NCI-H2227 treated with DMSO at 0.1 percent for 48 hours (cell line): ENCODE measurements at places on chromosomes 12 and 14.
A peak's percentile ranks its signal among the peaks of the same experiment; 100 is the strongest.

- DNase-seq, result no peak
Observed at GRCh38 chr12:128918481-128919260, 65.4 kb downstream of the GLT1D1 start.

DNA sequence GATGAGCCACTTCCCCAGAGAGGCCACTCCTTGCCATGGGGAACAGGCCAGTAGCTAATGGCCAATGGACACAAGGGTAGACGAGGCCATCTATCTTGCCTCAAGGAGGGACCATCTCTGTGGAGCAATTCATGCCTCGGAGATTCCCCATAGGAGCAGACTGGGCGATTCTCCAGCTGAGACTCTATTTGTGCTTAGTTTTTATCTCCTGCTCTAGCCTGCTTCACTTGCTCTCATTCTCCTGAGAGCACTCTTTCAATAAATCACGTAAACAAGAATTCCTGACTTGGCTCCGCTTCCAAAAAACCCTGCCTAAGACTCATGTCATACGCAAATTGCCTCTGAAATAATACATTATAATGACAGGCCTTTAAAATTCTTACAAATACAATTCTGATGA lies 396.4 kb upstream of the USP15 start:
- no peak for DNase-seq

DNA sequence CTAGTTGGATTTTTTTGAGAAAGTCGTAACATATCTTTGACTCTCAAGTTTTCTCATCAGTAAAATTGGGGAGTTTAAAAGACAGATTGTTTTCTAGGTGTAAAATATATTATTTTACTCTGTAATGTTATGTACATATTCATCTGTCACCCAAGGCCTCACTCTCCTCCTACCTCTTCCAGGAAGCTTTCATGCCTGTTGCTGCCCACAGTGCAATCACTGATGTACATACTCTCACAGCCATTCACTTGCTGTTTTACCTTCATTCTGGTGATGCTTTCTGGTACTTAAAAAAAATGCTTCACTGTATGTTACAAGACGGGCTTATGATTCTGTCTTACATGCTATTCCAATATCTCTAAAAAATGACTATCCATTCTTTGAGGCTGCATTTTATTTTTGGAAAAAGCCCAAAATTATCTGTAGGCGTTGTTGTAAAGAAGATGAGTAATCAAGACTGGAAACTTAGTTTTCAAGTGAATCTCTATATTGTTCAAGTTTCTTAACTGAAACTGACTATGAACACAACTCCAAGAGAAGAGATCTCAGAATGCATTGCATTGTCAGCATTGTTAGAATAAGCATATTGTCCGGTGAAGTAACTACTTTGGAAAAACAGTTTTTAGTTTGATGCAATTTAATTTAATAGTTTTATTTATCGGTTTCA lies 82.5 kb downstream of the LMO3 start:
- no peak for DNase-seq

DNA sequence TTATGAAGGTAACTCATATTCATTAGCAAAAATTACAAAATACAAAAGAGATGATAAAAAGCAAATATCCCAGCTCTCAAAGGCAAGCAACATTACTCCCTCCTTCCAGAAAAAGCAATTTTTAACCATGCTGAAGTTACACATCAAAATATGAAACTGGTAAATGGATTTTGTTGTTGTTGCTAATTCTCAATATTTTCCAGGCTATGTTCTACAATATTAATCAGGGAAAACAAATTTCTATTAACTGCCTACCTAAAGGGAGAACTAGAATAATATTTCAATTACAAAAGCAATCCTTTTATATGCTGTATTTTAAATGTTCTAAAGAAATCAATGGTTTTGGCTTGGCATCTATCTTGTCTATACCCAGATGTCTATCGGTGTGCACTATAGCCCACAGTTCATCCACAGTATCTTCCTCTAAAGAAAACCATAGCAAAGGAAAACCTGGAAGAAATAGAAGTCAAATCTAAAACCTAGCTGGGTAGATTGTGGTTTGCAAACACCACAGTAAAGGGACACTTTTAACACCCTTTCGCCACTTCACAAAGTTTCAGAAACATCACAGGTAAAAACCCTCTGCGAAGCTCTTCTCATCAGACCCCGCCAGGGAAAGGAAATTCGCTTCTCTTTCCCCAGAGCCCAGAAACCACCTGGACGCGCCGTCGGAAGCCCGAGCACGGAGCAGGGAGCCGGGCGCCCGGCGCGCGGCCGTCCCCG lies 32.0 kb downstream of the TC2N start:
- DNase-seq, result peak; percentile 3

DNA sequence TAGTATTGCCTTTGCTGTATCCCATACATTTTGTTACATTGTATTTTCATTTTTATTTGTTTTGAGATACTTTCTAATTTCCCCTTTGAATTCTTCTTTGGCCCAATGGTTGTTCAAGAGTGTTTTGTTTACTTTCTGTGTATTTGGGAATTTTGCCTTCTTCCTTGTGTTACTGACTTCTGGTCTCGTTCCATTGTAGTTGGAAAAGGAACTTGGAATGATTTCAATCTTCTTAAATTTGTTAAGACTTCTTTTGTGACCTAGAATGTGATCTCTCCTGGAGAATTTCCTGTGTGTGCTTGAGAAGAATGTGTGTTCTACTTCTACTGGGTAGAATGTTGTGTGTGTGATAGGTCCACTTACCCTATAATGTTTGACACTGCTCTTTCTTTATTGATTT lies 304.4 kb upstream of the RTL1 start:
- DNase-seq, result no peak

GRCh38 chr12:44077294-44077693 lies 241.4 kb downstream of the TMEM117 start:
- DNase-seq, result no peak

- no peak for DNase-seq
Observed at GRCh38 chr12:87152075-87152474, 877.1 kb downstream of the C12orf50 start.

DNA sequence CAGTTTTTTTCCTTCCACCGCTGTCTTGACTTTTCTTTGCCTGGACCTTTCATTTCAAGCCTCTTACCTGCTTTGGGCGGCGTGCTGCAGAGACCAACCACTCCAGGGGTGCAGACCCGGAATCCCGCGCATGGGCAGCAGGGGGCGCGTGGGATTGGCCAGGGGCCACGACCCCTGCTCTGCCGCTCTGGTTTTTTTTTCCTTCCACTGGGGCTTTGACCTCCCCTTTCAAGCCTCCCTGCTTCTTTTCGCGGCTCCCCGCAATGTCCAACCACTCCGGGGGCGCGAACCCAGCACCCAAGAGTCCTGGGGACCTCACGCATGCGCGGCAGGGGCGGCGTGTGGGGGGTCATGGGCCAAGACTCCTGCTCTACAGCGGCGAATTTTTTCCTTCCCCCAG lies 325.1 kb downstream of the ALG10 start:
- no peak for DNase-seq

- DNase-seq, result no peak
Observed at GRCh38 chr12:85956081-85956480, 82.0 kb downstream of the NTS start.

DNA sequence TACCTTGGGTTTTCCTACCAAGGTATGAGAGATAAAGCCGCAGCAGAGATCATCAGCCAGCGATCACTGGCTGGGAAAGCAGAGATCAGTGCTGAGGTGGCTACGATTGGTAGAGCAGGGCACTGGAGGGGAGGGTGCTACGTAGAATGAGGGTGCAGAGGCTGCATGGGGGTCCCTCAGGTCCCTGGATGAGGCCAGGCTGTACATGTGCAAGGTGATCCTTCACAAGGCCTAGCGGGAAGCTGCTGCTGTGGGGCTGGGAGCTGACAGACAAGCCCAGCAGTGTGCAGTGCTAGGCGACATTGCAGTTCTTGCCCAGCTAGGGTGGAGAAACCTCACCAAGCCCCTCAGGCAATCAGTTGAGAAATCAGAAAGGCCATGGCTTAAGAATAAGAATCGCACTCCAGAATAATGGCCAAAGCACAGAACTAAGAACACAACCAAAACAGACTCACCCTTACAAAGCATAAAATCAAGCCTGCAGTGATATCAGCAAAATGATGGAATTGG lies 37.2 kb upstream of the GPR132 start:
- DNase-seq, result no peak

DNA sequence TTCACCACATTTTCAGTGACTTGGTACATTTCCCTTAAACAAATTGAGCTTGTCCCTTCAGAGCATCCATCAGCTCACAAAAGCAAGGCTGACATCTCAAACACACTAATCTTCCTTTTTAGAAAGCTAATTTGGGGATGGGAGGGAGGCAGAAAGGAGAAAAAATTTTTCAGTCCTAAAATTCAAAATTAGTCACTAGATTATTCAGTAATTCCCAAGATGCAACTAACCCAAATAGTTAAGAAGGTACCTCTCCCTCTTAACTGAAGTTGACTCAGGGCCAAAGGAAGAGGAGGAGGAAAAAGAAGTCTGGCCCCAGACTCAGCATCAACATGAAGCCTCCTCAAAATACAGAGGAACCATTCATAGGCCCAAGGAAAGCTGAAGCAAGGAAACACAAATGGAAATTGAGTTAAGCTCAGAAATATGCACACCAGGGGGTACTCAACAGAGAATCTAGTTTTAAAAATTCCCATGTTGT lies 21.7 kb downstream of the CBX5 start:
- no peak for DNase-seq

GRCh38 chr12:131939007-131939406 lies 9.9 kb downstream of the PUS1 start:
- DNase-seq, result no peak

DNA sequence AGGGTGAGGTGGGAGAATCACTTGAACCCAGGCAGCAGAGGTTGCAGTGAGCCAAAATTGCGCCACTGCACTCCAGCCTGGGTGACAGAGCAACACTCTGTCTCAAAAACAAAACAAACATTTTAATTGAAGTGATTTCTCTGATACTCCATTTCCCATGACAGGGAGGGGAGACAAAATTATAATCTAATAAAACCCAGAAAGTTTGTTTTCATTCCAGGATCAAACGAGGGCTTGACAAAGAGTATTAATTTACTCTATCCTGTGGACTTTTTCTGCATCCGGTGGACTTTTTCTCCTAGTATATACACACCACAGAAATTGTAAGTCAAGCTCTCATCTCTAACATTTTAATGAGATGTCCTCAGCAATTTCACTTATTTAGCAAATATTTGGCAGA lies 14.5 kb upstream of the AP4S1 start:
- no peak for DNase-seq

- no peak for DNase-seq
Observed at GRCh38 chr12:8052679-8053078, 13.5 kb downstream of the C3AR1 start.

- no peak for DNase-seq
Observed at GRCh38 chr14:99519347-99519881, 38.2 kb downstream of the CCNK start.

GRCh38 chr12:45168976-45169375 lies 46.9 kb upstream of the ANO6 start:
- no peak for DNase-seq

DNA sequence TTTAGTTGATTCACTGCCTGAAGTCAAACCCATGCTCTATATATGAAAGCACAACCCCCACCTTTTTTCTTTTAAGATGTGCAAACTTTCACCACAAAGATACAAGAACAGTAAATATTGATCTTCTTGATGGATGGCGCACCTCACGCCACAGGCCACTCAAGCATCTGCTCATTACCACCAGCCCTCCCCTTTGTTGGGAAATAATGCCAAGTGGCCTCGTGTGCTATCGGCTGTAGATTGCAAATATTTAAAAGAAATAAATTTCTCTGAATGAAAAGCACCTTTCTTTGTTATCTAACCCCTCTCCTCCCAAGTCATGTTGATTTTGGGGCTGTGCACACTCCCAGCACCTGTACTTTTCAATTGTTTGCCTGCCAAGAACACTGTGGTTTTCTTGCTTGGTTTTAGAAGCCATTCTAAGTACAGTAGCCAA lies 122.7 kb downstream of the C12orf42 start:
- peak; percentile 19 for DNase-seq

DNA sequence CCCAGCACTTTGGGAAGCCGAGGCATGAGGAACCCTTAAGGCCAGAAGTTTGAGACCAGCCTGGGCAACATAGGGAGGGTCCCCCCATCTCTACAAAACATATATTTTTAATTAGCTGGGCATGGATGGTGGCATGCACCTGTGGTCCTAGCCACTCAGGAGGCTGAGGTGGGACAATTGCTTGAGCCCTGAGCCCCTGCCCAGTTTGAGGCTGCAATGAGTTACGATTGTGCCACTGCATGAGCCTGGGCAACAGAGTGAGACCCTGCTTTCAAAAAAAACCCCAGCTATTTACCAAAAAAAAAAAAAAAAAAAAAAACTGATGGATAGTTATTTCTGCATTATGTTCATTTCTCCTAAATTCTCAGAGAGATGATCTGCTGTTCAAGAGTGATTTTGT lies 230.0 kb downstream of the SOX5 start:
- DNase-seq, result no peak

DNA sequence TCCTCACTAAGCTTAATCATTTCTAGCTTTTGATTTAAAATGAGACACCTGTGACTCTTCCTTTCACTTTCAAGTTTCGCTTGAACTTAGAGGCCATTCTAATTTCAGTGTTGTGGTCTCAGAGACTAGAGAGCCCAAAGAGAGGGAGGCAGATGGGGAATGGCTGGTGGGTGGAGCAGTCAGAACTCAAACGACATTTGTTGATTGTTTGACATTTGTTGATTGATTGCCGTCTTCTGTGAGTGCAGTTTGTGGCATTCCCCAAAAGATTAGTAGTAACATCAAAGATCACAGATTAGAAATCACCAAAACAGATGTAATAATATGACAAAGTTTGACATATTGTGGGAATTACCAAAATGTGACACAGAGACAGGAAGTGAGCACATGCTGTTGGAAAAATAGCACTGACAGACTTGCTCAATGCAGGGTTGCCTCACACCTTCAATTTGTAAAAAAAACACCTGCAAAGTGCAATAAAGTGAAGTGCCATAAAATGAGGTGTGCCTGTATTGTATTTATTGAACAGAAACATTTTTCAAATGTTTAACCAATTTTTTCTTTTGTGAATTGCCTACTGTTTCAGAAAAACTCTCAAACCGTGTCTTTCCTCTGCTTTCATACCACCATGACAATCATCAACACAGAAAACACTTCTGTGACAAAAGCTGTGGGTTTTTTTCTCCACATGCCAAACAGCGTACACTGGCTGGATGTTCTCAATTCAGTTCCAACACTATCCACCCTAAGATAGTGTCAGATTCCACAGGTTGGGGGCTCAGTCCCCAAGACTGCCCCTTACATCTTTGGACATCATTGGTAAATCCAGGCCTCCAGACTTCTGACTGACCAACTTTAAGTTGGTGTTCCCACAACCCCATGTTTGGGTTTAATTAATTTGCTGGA lies 376.3 kb upstream of the RGS6 start:
- DNase-seq, result no peak
